ENCODE measurements at places on chromosomes 12 and 14. TPM values are rescaled to one million over a fixed set of nuclear protein-coding genes. Genes with fewer than 3 reads are reported as not detected.

The GCN1 gene
- total RNA-seq, result 165 TPM

DNA sequence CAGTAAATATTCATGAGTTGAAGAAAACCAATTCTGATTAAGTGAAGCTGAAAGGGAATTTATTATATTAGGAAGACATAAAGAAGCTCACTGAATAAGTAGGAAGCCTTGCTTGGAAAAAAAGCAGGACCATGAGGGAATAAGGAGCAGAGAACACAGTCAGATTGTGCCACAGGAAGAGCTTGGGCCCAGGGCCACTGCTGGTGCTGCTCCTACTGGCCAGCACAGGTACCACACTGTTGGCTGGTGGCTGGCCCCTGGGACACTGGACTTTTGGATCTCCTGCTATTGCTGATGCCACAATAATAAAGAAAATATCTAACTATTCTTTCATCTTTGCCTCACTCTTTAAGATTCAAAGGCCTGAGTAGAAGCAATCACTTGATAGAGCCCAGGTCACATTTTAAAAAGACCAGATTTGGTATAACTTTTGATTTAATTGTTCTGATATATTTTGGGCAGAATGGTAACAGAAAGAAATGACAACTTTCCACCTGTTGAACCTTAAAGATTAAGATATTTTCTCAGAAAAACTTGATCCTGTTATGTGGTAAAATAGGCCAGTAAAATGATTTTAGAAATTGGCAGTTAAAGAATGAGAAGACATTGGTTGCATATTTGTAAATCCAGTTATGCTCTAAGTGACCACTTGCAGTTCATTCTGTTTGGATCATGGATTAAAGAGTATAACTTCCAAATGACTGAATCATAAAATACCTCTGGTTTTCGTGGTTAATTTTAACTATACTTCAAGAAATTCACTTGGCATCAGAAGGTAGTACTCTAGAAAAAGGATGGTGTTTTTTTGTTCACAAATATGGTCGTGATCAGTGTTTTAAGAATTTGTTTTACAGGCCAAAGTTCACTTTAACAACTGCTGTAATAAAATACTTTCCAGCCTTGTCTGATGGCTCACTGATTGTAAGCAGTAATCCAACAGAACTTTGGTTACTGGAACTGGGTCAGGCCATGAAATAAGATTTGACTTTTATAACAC, 68.3 kb downstream of the DERA start:
- DNase-seq, result no peak

- no peak for DNase-seq
Measured at GRCh38 chr14:66487164-66487563, 993 bp downstream of the CCDC196 start.

- no peak for DNase-seq
Measured at GRCh38 chr12:52703878-52704277, 554 bp upstream of the KRT77 start.

GRCh38 chr14:91119556-91120311, 5.9 kb downstream of the DGLUCY start:
- DNase-seq, result no peak

DNA sequence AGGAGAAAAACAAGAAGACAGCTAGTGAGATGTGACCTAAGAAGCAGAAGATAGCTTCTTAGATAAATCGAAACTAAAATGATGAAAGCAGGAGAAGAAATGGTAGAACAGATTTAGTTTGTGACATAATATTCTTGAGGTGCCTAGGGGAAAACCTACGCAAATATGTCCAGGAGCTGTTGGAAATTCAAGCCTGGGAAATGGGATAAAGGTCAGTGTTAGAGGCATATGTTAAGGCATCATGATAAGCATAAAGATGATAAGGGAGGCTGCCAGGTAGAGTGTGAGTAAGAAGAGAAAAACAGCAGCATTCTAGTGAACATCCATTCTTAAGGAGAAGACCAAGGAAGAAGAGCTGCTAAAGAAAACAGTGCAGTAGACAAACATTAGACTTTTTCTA, 109.6 kb upstream of the LGR5 start:
- no peak for DNase-seq

- DNase-seq, result no peak
Measured at GRCh38 chr14:90049390-90049789, 12.4 kb upstream of the KCNK13 start.

Measured in activated T-helper 2 cell treated with anti-CD3 and anti-CD28 coated beads, Interferon-gamma antibody, Interleukin-2, Interleukin-4, amounts not matched to agents 10 μg/mL and 5 μg/mL and 100 μg/mL, durations not matched to agents 14 hours and 24 hours and 36 hours (primary cell).